ENCODE measurements at places on chromosomes 12 and 14.

- no peak for DNase-seq
Measured at GRCh38 chr12:130614530-130614905, 101.6 kb downstream of the RIMBP2 start.

GRCh38 chr12:7241404-7242005, 52.0 kb downstream of the PEX5 start:
- DNase-seq = peak; percentile 51

DNA sequence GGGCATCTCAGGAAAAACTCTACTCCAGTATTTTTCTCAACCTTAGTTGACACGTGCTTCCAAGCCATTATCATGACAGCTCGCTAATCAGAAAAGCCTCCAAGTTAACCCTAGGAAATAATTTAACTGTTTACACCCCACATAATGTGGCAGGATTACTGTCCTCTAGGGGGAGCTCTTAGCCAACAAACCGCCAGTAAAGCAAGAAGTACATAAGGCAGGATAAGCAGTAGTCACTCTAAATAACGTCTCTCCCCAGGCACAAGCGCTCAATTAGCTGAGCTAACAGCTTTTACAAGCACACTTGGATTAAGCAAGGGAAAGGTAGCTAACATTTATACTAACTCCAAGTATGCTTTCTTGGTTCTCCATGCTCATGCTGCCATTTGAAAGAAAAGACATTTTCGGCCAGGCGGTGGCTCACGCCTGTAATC, 22.8 kb downstream of the APOBEC1 start:
- no peak for DNase-seq

DNA sequence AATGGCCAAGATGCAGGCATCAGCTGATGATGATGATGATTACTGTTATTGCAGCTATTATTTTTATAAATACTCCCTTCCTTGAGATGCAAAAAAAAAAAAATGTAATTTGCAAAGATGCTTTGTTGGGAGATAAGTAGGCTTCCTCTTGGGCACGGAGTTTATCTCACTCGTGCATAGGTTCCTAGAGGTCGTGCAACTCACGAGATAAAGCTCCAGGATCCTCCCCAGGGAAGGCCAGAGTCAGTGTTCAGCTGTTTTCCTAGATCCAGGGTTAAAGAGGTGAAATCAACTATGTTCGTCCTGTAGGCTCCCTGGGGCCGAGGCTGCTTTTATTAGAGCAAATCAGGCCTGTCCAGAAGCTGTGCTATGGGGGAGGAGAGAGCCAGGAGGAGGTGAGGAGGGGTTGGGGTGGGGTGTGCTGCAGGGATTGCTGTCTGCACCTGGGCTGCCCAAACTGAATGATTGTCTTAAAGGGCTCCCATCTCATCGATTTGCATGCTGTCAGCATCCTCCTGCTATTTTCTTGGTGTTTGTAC, 270.3 kb downstream of the NRXN3 start:
- no peak for DNase-seq

DNA sequence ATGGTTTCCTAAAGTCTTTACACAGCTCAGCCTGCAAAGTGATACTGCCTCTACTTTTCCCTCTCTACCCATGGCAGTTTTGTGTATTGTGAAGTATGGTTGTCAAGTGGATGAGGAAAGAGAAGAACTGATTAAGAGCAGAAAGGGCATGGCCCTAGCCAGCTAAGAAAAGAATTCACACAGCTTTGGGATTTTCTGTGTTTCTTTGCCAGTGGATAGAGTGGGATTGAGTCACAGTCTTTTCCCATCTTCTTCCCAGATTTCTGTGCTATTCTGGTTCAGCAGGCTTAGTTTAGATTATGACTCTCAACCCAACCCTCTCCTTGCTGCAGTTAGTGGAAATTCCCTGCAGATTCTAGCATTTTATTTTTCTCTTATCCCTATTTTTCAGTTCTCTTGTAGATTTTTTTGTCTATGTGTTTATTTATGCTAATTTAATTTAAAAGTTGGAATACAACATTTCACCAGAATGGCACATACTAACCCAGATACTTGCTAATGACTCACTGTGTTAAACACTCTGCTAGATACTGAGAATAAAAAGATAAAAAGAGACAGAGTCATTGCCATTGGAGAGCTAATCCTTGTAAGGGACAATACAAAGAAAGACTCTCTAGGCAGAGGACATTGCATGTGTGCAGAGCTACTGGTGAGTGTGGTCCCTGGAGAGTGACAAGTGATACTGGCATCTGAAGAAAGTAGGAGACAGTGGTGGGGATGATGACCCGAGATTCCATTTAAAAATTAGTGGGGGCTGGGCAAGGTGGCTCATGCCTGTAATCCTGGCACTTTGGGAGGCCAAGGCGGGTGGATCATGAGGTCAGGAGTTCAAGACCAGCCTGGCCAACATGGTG, 106.3 kb downstream of the ST8SIA1 start:
- no peak for DNase-seq

- DNase-seq = no peak
Measured at GRCh38 chr12:64757771-64758170, 1.4 kb downstream of the GNS start.

All from epithelial cell of proximal tubule (primary cell).